Endothelial cell (in vitro differentiated cells): ENCODE measurements at places on chromosomes 12 and 14.

DNA sequence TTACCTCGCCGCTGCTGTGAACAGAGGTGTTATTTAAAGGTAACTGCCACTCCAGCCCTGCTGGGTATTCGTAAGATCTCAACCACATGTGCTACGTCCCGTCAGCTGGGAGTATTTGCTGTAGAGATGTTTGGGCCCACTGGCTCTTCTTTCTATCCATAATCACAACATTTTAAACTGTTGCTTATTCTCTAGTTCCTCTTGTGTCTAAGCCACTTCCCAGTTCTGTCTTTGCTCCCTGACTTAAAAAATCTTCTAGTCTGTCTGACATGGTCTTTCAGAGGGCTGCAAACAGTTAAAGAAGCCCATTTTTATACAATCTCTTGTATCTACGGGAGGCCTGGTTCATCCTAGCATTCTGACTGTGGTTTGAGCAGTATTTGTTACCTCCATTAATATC is 33.2 kb upstream of the HELB start:
- no peak for DNase-seq

DNA sequence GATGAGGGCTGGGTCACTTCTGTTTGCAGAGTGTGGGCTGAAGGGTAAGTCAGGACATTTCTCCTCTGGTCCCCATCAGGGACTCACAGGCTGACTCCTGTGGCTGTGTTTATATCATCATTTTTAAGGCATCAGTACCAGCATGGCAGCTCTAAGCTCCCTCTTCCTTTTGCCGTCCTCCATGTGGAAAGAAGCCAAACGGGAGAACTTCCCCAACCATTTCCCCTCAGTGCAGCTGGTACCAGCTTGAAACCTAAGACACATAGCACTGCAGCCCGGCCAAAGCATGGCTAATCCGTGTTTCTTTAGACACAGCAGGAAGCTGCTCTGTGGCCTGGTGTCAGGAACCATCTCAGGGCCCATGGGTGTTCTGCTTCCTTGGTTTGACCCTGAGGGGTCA is 31.9 kb upstream of the ATP2A2 start:
- no peak for DNase-seq

- no peak for DNase-seq
Measured at GRCh38 chr12:94098466-94098865, 49.9 kb upstream of the PLXNC1 start.

DNA sequence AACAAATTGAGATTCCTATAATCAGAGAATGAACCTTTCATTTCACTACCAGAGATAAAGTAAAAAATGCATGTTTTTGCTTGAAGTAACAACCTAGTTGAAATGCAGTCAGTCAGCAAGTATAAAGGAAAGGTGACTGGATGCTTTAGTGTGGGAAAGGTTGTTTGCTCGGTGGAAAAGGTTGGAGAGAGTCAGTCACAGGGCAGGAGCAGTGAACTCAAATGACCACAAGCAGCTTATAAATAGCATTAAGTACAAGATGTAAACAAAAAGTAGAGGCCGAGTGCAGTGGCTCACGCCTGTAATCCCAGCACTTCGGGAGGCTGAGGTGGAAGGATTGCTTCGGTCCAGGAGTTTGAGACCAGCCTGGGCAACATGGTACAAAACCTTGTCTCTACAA is 98.1 kb upstream of the FGD4 start:
- no peak for DNase-seq

DNA sequence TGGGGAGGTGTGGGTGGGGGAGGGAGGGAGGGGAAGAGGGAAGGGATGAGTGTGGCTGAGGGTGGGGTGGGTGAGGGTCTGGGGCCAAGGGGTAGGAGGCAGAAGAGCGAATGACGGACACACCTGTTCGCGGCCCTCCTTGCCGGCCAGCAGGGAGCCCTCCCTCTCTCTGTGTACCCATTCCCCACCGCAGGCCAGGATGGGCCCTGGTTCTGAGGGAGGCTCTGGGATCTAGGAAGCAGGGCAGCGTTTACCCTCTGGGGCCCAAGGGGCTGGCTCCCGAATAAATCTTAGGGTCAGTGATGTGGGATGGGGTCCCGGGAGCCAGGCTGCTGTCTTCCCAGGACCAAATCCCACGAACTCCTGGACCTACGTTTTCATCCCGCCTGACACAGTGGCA is 46.0 kb upstream of the ESRRB start:
- no peak for DNase-seq

- no peak for DNase-seq
Measured at GRCh38 chr12:101612160-101612916, 17.6 kb downstream of the MYBPC1 start.

DNA sequence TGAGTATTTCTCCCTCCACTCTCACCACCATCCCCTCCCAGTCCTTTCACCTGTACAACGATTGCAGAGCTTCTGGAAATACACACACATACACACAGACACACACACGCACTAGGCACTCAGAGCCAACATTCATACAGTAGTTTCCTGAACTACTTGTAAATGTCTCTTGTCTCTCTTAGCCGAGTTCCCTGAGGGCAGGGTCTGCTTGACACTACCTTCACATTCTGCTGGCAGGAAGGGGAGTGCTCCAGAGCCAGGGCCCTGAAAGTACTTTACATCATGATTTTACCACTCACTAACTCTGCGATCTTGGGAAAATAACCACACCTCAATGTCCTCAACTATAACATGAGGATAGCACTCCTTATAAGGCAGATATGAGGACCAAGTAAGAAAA is 82.7 kb downstream of the GAS2L3 start:
- no peak for DNase-seq

DNA sequence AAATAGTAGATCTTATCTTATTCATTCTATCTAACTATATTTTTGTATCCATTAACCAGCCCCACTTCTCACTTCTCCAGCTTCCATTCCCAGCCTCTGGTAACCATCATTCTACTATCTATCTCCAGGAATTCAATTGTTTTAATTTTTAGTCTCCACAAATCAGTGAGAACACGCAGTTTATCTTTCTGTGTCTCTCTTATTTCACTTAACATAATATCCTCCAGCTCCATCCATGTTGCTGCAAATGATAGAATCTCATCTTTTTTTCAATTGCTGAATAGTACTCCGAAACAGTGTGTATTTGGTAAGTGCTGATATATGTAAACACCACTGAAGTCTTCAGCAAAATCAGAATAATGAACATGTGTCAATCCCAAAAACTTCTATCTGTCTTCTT is 587.2 kb upstream of the ATP2B1 start:
- no peak for DNase-seq

- no peak for DNase-seq
Measured at GRCh38 chr12:120238839-120239445, 26.6 kb downstream of the PXN start.

- no peak for DNase-seq
Measured at GRCh38 chr12:21337453-21337852, 2.7 kb upstream of the SLCO1A2 start.

DNA sequence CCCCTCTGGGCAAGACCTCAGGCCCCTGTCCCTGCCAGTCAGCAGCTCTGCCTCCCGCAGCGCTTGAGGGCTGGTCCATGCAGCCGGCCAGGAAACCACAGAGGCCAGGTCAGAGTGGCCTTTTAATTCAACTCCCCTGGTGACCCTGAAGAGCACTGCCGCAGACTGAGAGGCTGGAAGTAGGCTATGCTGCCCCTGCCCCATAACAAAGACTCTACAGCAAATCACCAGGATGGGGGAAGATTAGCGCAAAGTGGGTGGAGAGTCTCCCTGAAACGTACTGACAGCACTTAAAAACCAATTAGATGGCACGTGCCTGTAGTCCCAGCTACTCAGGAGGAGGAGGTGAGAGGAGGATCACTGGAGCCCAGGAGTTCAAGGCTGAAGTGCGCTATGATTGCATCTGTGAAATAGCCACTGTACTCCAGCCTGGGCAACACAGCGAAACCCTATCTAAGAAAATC is 70.5 kb downstream of the ITPK1 start:
- no peak for DNase-seq

GRCh38 chr14:64955297-64955696 is 12.8 kb upstream of the GPX2 start:
- DNase-seq, result no peak

- DNase-seq, result no peak
Measured at GRCh38 chr14:79809849-79810612, 401.3 kb downstream of the DIO2 start.
